ENCODE measurements at places on chromosomes 4 and X.

GRCh38 chr4:139959396-139959795 is 194.6 kb downstream of the MAML3 start:
- H3K4me3 ChIP-seq = no peak overlapping the region
- H3K4me1 ChIP-seq = no peaks in the 10 kb centered on the region
- no peak for DNase-seq
- no peaks in the 10 kb centered on the region for H3K36me3 ChIP-seq
- H3K27me3 ChIP-seq = no peaks in the 10 kb centered on the region

DNA sequence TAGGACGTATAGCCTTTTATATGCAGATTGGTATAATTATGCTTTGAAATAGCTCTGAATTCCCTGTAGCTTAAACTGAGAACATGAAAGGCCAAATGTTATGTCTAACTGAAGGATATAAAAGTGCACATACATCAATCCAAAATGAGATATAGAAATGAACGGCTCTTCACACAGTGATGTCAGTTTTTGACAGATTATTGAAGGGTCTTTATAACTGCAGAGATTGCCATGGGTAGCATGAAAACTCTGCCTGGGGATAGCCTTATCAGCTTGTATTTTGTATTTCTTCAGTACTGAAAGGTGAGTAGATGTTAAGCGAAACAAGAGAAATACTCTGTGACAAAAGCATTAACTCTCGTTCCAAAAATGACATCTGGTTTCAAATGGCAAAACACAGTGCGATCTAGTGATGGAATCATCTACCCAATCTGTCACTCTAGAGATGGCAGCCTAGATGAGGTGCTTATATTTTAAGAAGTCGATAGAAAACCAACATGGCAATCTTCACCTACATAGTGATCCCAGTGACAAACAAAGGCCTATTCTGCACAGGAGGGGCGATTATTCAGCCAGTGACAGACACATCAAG is 59.7 kb downstream of the PCDH10 start:
- H3K4me1 ChIP-seq = no peaks in the 10 kb centered on the region
- H3K27ac ChIP-seq = no peak overlapping the region
- DNase-seq = no peak
- no peaks in the 10 kb centered on the region for H3K36me3 ChIP-seq

- DNase-seq = no peak
- H3K36me3 ChIP-seq = no peaks in the 10 kb centered on the region
- no peak overlapping the region for H3K27ac ChIP-seq
Observed at GRCh38 chrX:13419276-13419675, 99.4 kb upstream of the ATXN3L start.

DNA sequence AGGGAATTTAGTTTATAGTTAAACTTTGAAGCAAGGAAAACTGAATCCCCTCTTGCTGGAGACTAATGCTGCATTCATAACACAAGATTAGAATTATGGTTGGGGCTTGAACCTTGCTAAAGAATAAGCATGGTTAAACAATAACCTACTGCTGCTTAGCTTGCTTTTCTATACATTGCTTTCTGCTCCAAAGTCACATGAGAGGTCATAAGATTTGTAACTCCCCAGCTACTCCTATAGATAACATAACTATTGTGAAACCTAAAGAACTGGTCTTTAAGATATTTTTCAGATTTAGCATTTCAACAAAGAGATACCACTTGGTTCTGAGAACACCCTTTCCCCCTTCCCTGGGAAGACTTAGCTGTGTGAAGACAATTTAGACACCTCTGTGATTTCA is 17.1 kb upstream of the HADH start:
- H3K4me1 ChIP-seq = no peaks in the 10 kb centered on the region
- no peak for DNase-seq
- H3K27me3 ChIP-seq = no peaks in the 10 kb centered on the region
- no peaks in the 10 kb centered on the region for H3K36me3 ChIP-seq

GRCh38 chrX:19347916-19348315 is 4.2 kb downstream of the PDHA1 start:
- no peak overlapping the region for H3K27ac ChIP-seq
- no peaks in the 10 kb centered on the region for H3K27me3 ChIP-seq
- H3K36me3 ChIP-seq = no peaks in the 10 kb centered on the region
- peak; percentile 21 for DNase-seq
- no peaks in the 10 kb centered on the region for H3K4me1 ChIP-seq

DNA sequence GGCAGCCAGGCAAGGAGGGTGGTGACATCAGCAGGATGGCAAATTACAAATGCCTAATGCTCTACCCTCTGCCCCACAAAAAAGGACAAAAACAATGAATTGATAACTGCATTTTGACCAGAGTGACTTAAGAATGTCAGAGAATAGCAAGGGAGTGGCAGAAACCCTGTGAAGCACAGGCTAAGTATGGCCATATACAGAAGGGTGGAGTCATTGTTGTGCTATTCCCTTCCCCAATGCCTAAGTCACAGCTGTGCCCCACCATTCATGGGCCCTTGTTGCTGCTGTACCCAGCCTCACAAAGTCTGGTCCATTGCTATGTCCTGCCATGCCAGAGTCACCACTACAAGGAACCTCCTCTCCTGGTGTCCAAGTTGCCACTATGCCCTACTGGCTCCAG is 123.1 kb downstream of the NEK1 start:
- H3K4me3 ChIP-seq = no peak overlapping the region
- no peak for DNase-seq
- H3K36me3 ChIP-seq = no peaks in the 10 kb centered on the region
- H3K27ac ChIP-seq = no peak overlapping the region
- H3K27me3 ChIP-seq = no peaks in the 10 kb centered on the region

DNA sequence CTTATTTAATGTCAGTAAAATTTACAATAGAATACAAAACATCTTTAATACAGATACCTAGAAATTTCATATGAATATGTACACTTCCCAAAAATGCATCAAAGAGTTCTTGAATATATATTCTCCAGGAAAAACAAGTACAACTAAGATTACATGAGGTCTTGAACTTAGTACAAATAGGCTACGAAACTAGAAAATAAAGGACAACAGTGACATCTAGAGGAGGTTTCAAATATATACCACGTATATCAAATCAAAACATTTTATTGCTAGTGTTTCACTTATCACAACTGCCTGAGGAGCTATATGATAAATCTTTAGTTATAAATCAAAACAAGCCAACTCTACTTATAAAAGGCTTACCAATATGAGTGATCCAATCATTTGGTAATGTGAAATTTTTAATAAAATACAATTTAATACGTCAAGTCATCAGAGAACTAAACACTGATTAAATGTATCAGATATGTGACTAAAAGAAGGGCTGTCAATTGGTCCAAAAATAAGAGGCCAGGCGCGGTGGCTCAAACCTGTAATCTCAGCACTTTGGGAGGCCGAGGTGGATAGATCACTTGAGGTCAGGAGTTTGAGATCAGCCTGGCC is 36.6 kb downstream of the ANAPC10 start:
- H3K27ac ChIP-seq = no peak overlapping the region
- no peaks in the 10 kb centered on the region for H3K27me3 ChIP-seq
- no peaks in the 10 kb centered on the region for H3K4me1 ChIP-seq
- H3K36me3 ChIP-seq = no peaks in the 10 kb centered on the region
- H3K4me3 ChIP-seq = no peak overlapping the region

DNA sequence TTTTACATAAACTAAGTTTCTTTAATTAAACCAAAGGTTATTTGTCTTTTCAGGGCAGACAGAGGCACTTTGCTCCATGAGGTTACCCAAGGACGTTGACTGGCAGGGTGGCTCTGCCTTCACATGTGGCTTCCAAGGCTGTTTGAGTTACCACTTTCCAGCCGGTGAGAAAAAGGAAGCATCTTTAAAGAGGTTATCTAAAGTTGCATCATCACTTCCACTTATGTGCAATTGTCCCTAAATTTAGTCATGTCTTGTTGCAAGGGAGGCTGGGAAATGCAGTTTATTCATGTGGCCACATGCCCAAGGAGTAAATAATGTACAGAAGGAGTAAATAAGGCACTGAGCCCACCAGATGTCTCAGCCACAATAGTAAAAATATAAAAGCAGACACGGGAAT is 29.0 kb upstream of the RAP1GDS1 start:
- no peak overlapping the region for H3K27ac ChIP-seq
- H3K27me3 ChIP-seq = peaks cover 3% of the 10 kb centered on the region
- no peaks in the 10 kb centered on the region for H3K36me3 ChIP-seq
- H3K4me1 ChIP-seq = no peaks in the 10 kb centered on the region

- no peaks in the 10 kb centered on the region for H3K36me3 ChIP-seq
- H3K4me1 ChIP-seq = peaks cover 28% of the 10 kb centered on the region
- no peak for DNase-seq
- no peaks in the 10 kb centered on the region for H3K27me3 ChIP-seq
- H3K4me3 ChIP-seq = peak overlapping the region; percentile 93
Observed at GRCh38 chr4:76210452-76210851, 3.2 kb downstream of the SCARB2 start.

GRCh38 chr4:128488055-128488705 is 200.6 kb upstream of the PGRMC2 start:
- no peaks in the 10 kb centered on the region for H3K4me1 ChIP-seq
- H3K36me3 ChIP-seq = no peaks in the 10 kb centered on the region
- no peak overlapping the region for H3K4me3 ChIP-seq
- H3K27ac ChIP-seq = no peak overlapping the region
- no peak for DNase-seq
- no peaks in the 10 kb centered on the region for H3K27me3 ChIP-seq

- H3K27ac ChIP-seq = no peak overlapping the region
- DNase-seq = peak; percentile 36
- no peaks in the 10 kb centered on the region for H3K27me3 ChIP-seq
- no peaks in the 10 kb centered on the region for H3K36me3 ChIP-seq
Observed at GRCh38 chr4:147981305-147981704, 249.4 kb downstream of the ARHGAP10 start.

- no peaks in the 10 kb centered on the region for H3K4me1 ChIP-seq
- H3K4me3 ChIP-seq = no peak overlapping the region
- no peak for DNase-seq
Observed at GRCh38 chr4:152149745-152150144, 386.1 kb downstream of the FBXW7 start.

DNA sequence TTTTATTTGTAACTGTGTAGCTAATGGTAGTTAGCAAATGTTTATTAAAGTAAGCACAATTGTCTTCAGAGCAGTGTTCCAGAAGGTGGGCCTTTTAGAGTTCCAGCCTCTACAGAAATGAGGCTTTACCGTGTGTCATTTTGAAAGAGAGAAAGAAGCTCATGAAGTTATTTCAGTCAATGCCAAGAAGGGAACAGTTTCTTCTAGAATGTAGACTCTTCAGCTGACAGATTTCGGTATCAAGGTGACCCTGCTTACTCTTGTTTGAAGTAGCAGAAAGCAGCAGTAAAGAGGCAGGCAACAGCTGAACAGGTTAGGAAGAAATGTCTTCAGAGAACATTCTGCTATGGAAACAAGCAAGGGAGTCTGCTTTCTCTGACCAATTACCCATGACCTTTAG is 93.6 kb downstream of the TASL start:
- DNase-seq = no peak
- H3K4me3 ChIP-seq = no peak overlapping the region
- H3K36me3 ChIP-seq = no peaks in the 10 kb centered on the region
- H3K27me3 ChIP-seq = no peaks in the 10 kb centered on the region

- DNase-seq = peak; percentile 21
- no peaks in the 10 kb centered on the region for H3K4me1 ChIP-seq
Observed at GRCh38 chrX:20144491-20144890, 2.9 kb upstream of the EIF1AX start.

- H3K4me3 ChIP-seq = no peak overlapping the region
- peak; percentile 3 for DNase-seq
- H3K36me3 ChIP-seq = no peaks in the 10 kb centered on the region
- no peaks in the 10 kb centered on the region for H3K4me1 ChIP-seq
Observed at GRCh38 chr4:99863-100262, 24.4 kb upstream of the ZNF718 start.

- DNase-seq = peak; percentile 73
- H3K4me1 ChIP-seq = peaks cover 4% of the 10 kb centered on the region
- H3K4me3 ChIP-seq = no peak overlapping the region
- H3K27me3 ChIP-seq = no peaks in the 10 kb centered on the region
- H3K27ac ChIP-seq = peak overlapping the region; percentile 75
- no peaks in the 10 kb centered on the region for H3K36me3 ChIP-seq
Observed at GRCh38 chrX:13469963-13470684, 99.3 kb upstream of the EGFL6 start.

DNA sequence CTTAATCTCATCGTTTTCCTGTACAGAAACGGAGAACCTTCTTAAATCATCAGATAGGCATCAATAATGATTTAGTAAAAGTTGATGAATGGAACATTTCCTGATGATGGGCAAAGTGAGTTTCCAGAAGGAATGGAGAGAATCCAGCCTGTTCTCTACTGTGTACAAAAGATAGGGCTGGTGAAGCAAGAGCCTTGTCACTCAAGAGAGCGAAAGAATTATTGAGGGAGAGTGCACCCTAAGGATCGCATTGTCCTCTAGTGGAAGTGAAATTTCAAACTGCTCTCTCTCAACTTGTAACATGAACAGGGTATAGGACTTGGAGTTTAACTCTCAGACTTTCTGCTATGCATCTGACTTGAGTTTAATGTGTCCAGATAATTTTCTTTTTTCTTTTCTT is 69.6 kb downstream of the CDS1 start:
- no peak overlapping the region for H3K27ac ChIP-seq
- DNase-seq = no peak
- H3K4me1 ChIP-seq = no peaks in the 10 kb centered on the region
- no peaks in the 10 kb centered on the region for H3K27me3 ChIP-seq
- H3K4me3 ChIP-seq = no peak overlapping the region
- no peaks in the 10 kb centered on the region for H3K36me3 ChIP-seq

DNA sequence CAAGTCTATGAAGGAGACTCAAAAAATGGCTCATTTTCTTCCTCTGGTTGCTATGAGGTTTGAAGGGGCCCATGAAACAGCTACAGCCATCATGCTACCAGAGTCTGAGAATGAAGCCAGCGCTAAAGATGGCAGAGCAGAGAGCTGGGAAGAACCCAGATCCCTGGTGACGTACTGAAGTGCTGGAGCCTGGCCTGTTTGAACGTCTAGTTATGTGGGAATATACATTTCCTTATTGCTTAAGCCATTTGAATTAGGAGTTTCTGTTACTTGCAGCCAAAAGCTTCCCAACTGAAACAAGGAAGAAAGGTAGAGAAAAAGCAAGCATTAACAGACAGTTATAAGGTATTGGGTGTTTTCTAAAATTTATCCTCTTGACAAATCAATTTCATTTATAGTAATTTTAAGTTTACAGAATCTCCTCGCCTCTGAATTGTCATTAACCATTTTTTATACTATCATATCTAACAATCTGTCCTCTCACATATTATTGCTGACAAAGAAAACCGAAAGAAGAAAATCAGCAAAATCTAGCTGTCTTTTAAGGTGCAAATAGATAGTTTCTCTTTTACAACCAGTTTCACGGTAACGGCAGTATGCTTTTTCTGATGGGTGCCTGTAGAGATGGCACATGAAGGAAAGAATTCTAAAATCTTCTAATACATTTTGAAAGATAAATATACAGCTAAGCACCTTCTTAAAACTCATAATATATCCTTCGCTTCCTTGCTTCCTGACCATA is 8.9 kb upstream of the COQ2 start:
- no peak overlapping the region for H3K4me3 ChIP-seq
- no peaks in the 10 kb centered on the region for H3K4me1 ChIP-seq
- no peak overlapping the region for H3K27ac ChIP-seq
- H3K27me3 ChIP-seq = peaks cover 3% of the 10 kb centered on the region
- no peak for DNase-seq
- H3K36me3 ChIP-seq = no peaks in the 10 kb centered on the region

- no peaks in the 10 kb centered on the region for H3K27me3 ChIP-seq
- H3K36me3 ChIP-seq = no peaks in the 10 kb centered on the region
- peak overlapping the region; percentile 65 for H3K27ac ChIP-seq
- H3K4me1 ChIP-seq = peaks cover 17% of the 10 kb centered on the region
Observed at GRCh38 chr4:71262161-71262560, 76.7 kb upstream of the SLC4A4 start.

- no peaks in the 10 kb centered on the region for H3K36me3 ChIP-seq
- H3K27me3 ChIP-seq = no peaks in the 10 kb centered on the region
- H3K27ac ChIP-seq = no peak overlapping the region
- no peak overlapping the region for H3K4me3 ChIP-seq
- no peaks in the 10 kb centered on the region for H3K4me1 ChIP-seq
Observed at GRCh38 chrX:15366506-15367352, 17.5 kb downstream of the VEGFD start.

- H3K27me3 ChIP-seq = no peaks in the 10 kb centered on the region
Observed at GRCh38 chr4:170242471-170242870, 152.7 kb upstream of the AADAT start.
